ENCODE measurements at places on chromosomes 6 and 20.

- DNase-seq = no peak
These were observed 210.9 kb downstream of the SLC24A3 start for GRCh38 chr20:19423097-19423899.

DNA sequence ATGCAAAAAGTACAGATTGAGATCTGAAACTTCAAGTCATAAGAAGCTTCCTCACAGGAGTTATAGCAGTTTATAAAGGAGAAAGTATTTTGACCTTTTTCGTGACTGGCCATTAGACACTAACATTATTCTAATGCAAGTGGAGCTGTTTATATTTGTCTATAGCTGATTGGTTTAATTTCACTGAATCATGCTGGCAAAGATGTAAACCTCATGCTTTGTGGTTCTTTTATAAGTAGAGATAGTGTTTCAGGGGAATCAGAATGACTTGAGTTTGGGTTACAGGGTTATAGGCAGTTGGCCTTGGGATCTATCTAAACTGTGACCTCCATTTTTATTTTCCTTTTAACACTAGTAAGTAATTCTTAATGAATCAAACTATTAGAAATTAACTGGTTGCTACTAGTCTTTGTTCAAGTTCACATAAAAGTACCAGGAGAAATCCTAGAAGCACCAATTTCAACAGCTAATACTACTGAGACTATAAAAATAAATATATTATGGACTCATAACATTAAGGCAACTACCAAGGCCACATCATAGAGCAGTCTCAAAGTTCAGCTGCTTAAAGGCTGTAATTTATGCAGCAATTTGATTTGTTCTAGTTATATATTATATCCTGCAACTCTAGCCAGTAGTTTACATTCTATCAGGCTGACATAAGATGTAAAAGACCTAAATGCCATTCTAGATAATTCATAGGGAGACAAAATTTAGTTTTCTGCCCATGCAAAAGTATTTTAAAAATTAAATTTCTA lies 94.0 kb downstream of the RNGTT start:
- DNase-seq = no peak

DNA sequence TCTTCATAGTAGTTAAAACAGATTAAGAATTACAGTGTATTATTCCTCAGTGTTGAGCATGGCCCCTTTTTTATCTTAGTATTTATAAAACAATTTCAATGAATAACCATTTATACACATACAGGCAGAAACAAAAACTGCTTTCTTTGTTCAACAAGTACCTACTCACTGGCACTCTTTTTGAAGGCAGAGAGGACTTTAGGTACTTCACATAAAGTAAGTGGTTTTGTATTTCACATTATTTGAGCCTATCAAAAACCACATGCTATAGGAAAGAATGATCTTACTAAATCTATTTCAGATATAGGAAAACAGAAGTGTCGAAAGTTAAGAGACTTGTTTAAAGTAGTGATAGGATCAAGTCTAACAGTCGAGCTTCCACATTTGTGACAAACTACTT lies 73.8 kb downstream of the PRKN start:
- no peak for DNase-seq

DNA sequence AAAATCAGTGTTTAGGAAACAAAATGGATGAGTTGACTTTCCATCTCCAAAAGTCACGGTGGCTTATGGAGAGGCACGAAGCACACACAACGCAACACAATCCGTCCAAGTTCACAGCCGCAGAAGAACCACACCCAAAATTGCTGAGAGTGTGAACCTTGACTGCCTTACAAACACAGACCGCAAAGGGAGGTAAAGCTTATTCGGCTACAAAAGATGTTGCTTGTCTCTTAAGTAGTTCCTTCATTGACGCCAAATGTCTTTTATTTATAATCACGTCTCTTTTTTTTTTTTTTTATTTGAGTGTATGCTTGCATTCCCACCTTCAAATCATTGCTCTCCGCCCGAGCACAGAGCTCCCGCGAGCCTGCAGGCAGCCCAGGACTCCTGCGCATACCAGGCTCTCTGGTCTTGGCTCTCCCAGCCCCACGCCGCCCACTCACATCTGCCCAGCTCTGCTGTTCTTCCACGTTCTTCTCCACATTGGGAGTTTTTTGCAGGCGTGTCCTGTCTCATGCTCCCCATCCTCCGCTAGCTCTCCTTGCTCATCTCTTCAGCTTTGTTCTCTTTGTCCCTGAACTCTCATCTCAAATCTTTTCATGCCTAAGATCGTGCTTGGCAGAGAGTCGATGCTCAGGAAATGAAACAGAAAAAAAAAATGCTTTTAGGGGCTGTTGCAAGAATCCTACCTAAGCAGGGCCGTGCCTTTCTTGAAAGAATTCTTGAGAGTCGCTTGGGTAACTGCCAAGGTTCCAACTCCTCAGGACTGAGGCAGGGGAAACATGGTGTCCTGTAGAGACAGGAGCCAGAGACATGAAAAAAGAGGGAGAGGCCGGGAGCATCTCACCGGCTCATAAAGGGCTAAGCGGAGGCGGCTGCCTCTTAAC lies 25.8 kb downstream of the LY86 start:
- no peak for DNase-seq

- no peak for DNase-seq
These were observed 75.3 kb downstream of the SOBP start for GRCh38 chr6:107565165-107565723.

DNA sequence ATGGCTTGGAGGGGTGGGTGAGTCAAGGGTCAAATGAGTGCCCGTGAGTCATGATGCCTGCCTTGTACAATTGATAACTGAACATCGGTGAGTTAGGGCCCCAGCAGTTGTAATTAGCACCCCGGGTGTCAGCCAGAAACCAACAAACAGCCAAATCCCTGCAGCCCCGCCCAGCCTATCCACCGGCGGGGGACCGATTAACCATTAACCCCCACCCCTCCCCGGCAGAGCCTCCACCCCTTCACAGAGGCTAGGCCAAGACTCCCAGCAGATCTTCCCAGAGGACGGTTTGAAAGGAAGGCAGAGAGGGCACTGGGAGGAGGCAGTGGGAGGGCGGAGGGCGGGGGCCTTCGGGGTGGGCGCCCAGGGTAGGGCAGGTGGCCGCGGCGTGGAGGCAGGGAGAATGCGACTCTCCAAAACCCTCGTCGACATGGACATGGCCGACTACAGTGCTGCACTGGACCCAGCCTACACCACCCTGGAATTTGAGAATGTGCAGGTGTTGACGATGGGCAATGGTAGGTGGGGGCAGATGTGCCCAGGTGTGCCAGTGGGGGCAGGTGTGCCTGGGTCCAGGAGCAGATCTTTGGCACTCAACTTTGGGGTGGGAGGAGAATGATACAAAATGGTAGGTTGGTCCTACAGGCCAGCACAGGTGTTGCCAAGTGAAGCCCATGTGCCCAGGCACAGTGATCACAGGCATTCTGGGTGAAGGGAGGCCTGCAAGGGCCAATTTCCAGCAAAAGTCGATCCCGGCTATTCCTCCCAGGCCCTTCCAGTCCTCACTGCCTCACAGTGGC lies 45.7 kb downstream of the HNF4A start:
- no peak for DNase-seq

GRCh38 chr6:8652710-8653109 lies 217.4 kb upstream of the SLC35B3 start:
- DNase-seq = no peak

GRCh38 chr6:15744818-15745402 lies 82.1 kb upstream of the DTNBP1 start:
- DNase-seq = no peak

DNA sequence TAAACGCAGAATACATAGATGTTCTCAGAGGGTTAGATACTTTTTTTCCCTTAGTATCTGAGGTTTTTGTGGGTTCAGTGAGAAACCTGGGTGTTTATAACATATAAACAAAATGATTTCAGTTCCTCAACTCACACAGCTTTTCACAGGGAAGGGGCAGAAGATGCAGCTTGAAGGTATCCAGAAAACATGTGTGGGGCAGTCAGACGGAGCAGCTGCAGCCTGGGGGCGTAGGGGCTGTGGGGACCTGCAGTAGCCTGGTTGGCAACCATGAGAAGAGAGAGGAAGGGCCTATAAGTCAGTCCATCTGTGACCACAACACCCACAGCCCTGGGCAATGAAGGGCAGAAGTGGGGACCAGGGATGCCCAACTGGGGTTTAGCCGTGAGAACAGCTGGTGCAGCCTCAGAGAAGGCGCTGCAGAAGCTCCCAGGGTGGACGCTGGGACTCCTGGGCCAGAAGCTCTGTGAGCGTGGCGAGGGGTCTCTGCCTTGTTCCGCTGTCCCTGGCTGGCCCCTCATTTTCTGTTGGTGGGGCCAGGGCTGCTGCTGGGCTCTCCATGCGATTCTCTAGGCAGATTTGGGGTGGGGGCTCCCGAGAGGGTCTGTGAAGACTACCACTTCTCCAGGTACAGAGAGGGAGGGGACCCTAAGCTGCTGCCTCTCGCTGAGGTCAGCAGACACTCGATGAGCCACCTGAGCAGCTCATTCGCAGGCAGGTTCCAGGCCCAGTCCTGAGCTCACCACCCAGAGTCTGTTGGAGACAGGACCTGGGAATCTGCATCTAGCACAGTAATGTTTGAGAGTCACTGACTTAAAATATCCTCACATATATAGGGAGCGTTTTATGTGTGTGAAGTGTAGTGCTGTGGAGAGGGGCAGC lies 181.2 kb downstream of the ZDHHC14 start:
- no peak for DNase-seq

DNA sequence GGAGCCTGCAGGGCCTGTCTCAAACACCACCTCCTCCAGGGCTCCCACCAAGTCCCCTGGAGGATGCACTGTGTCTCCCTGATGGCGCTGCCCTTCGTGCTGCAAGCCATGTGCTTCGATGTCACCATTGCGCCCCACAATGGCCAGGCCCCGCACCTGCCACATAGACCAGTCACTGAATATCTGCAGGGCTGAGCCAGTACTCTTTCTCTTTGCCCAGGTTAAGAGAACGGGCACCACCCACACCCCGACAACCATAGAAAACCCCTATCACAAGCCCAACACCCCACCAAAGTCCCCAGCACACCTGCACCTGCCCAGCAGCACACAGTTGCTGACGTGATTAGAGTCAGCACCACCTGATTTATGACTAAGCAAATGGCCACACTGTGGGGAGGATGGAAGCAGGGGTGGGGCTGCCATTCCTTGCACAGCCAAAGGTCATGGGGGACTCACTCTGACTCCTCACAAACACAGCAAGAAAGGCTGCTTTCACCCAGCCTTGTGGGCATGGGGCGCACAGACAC lies 104.3 kb downstream of the SLC23A2 start:
- DNase-seq = no peak

DNA sequence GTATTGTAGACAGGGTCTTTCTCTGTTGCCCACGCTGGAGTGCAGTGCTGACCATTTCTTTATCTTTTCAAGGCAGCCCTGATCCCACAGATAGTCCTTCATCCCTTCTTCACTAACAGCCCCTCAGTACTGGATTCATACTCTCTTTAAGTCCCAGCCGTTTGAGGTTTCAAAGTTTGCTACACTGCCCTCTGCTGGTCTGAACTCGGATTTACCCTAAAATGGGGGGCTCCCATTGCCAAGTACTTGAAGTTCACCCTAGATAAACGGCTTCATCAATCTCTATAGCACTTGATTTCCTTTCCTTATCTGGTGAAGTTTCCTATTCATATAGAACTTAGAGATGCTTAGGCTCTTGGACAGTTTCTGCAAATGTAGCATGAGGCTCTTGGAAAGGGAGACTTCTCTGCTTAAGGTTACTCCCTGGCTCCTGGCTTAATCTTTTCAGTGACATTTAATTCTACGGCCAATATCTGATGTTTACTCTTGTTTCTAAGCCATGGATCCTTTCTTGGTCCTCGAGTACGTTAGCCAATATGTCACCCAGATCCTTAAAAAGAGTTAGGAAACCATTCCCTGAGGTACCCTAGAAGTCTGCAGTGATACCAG lies 21.4 kb upstream of the PREP start:
- no peak for DNase-seq

GRCh38 chr6:1870932-1871331 lies 261.2 kb downstream of the FOXC1 start:
- no peak for DNase-seq

GRCh38 chr6:93806409-93807270 lies 387.3 kb upstream of the EPHA7 start:
- no peak for DNase-seq

DNA sequence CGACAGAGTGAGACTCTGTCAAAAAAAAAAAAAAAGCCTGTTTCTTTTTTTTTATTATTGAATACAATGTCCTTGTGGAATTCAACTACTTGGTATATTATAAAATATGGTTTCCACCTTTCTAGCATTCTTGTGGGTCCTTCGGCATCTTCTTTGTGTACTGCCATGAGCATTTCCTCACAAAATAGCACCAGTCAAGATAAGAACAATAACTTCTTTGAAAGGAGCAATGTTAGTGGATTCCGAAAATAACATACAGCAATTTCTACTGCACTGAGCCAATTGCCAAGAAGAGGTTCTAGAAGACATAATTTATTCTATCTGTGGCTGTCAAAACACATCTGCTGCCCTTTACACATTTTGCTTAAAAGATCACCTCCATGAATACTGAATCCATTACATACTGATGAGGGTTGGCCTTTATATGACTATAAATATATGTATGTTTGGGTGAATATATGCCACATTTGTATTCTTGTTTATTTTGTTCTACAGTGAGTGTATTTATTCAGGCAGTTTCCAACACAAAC lies 19.1 kb upstream of the SPTLC3 start:
- DNase-seq = no peak

DNA sequence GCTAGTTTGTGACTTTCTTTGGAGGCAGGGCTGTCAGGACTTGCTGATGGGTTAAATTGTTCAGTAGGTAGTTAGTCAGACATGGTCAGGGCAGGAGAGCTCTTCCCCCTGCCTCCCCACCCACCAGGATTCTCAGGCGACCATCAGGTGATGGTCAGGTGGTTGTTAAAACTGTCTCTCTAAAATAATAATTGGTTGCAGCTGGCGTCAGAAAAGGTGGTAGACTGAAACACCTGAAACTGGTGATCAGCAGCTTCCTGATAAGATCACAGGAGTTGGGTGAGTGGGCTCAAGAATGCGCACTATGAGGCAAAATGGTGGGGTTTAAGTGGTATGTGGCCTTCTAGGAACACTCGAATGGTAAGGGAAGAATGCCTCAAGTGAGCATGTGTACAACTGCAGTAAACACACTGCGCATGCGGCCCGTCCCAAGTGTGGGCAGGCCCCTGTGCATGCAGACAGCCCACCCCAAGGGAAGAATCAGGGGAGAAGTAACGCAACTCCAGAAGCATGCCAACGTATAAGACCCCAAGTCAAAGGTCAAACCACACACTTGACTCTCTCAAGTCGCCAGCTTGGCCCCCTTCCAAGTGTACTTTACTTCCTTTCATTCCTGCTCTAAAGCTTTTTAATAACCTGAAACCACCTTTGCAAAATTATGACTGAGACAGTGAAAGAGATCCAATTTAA lies 7.9 kb upstream of the BLCAP start:
- DNase-seq = no peak
